ENCODE measurements at places on chromosomes 13 and 19.

DNA sequence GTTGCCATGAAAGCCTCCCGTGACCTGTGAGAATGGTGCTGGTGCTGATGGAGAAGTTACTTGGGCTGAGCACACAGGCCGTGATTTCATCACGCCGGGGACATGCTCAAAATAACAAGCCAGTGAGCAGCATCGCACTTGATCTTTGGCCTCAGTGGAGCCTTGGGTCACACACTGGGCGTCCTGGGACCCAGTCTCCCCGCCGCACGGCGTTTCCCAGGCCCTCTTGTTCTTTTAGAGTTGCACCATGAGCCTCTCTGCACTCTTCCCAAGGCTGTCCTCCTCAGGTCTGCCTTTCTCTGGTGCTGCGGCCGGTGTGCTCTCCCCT lies 9.5 kb upstream of the NDUFS7 start:
- no peak for DNase-seq

- DNase-seq, result no peak
These were observed 298.2 kb downstream of the MYO16 start for GRCh38 chr13:108927615-108928014.

DNA sequence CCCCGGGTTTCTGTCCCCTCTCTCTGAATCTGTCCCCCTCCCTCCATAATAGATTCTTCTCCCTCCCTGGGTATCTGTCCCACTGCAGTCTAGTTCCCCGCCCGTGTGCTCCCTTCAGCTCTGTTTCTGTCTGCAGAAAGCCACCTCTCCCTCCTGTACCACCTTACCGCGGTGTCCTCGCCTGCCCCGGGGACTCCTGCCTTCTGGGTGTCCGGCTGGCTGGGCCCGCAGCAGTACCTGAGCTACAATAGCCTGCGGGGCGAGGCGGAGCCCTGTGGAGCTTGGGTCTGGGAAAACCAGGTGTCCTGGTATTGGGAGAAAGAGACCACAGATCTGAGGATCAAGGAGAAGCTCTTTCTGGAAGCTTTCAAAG lies 1.3 kb downstream of the FCGRT start:
- no peak for DNase-seq

GRCh38 chr13:104750377-104750776 lies 1684.2 kb upstream of the SLC10A2 start:
- DNase-seq, result no peak

GRCh38 chr19:18922228-18922985 lies 2.9 kb downstream of the DDX49 start:
- DNase-seq, result no peak

DNA sequence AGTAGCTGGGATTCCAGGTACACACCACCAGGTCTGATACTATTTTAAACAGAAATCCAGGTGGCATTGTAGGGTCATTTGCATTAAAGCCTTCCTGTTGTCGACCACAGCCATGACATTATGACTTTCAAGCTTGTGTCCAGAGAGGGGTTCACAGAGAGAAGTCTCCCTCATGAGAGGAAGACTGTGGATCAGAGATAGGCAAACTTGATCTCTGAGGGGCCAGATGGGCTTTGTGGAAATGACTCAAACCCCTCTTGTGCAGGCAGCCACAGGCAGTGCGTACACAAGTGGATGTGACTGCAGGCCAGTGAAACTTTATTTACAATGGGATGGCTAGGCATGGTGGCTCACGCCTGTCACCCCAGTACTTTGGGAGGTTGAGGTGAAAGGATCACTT lies 27.8 kb upstream of the F2RL3 start:
- DNase-seq, result no peak

- DNase-seq, result no peak
These were observed 472.2 kb downstream of the TDRD3 start for GRCh38 chr13:60869225-60869624.

DNA sequence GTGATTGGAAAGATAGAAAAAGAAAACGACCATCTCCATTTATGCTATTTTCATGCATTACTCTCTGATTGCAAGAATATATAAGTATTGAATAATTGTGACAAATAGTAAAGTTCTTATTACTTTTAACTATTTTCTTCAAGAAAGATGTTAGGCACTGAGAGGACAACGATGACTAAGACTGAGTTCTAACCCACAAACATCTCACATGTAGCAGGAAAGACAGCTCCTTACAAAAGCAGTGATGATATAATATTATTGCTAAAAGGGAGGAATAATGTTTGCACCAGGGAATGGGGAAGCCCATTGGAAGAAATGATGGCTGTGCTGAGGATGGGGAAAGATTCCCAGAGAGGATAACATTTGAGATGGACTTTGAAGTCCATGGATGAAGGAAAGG lies 22.6 kb downstream of the RXFP2 start:
- no peak for DNase-seq

DNA sequence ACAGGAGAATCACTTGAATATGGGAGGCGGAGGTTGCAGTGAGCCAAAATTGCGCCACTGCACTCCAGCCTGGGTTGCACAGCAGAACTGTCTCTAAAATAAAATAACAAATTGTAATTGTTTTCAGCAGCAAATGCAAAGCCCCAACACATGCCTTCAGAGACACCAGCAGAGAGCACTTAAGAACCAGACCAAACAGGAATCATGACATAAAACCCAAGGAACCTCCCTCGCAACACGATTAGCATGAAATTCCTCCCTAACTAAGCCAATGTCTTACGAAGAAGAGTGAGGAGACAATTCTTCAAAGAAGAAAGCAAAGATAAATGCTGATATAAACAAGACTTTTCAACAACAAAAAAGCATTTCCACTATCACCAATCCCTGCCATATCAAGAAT lies 40.1 kb downstream of the PSPC1 start:
- no peak for DNase-seq

GRCh38 chr13:75329723-75330122 lies 152.2 kb downstream of the TBC1D4 start:
- DNase-seq, result no peak

GRCh38 chr13:26046639-26047038 lies 5.2 kb downstream of the SHISA2 start:
- no peak for DNase-seq

DNA sequence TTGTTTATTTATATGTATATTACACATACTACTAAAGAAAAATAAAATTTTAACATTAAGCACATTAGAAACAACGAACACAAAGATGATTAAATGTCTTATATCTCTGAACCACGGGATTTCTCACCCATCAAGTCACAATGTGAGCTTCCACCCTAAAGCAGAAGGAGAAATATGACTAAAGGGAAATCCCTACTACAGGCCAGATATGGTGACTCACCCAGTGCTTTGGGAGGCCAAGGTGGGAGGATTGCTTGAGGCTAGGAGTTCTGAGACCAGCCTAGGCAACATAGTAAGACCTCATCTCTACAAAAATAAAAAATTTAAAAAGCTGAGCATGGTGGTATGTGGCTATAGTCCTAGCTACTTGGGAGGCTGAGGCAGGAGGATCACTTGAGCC lies 24.6 kb downstream of the DCT start:
- DNase-seq, result no peak

Data from NCI-H2107 (cell line).